ENCODE measurements at places on chromosomes 3 and 15.

GRCh38 chr15:64247906-64248541 is 85.2 kb upstream of the PPIB start:
- peak; percentile 4 for DNase-seq

DNA sequence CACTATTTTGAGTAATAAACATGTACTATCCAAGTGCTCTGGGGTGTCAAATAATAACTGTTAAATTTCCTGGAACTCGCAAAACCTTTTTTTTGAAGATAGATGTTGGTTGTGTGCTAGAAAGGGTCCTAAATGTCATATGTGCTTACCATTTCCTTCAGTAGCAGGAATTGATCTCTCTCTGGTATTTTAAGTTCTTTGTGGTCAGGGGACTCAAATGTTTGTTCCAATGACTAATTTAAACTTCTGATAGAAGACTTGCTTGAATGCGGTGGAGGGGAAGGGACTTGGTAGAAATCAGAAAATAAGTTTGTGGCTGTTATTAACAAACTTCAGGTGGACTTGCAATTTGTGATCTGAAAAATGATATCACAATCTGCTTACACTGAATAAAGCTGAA is 26.8 kb downstream of the ARIH2 start:
- DNase-seq: no peak

DNA sequence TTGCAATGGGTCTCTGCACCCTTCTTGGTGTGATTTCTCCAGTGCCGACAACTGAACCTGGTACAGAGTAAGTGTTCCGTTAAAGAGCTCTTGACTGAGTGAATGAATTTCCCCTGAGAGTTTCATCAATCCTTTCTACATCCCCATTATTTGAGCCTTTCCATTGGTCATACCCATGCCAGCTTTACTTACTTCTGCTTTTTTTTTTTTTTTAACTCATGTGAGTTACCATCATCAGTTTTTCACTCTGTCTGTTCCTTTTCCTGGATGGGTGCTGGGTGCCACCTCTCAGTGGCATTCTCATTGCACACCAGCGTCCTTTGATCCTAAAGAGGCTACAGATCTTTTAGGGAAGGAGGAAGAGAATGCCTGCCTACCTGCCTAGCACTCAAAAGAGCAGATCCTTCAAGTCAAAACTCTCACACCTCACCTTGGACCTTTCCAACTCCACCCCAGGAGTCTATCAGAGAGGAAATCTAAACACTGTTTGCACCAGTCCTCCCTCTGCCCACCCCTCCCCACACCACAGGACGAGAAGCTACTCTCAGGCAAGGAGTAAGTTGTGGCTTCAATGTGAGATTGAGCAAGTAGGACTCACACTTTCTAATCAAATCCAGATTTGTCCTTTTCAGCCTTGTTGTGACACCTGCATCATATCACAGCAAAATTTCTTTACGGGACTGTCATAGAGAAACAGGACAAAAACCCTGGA is 13.1 kb upstream of the USP3 start:
- DNase-seq: no peak

- no peak for DNase-seq
Measured at GRCh38 chr3:190747571-190747970, 114.9 kb downstream of the GMNC start.

GRCh38 chr3:157330206-157330605 is 106.4 kb upstream of the PTX3 start:
- no peak for DNase-seq

- no peak for DNase-seq
Measured at GRCh38 chr3:140068494-140069017, 133.6 kb downstream of the CLSTN2 start.

DNA sequence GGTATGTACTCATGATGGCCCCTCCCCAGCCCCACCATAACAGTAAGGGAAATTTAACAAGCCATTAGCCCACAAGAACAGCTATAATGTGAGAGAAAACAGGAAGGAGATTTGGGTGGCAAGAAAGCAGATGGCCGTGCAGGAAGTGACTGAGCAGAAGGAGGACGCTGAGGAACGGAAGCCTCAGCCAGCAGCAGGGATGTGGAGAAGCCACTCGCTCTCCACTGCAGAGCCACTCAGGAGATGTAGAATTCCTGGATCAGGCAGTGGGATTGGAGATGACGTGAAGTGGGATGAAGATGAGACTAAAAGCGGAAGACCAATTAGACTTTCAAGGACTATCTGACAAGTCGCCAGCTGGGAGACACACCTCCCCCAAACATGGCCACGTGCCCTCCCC is 31.2 kb downstream of the PRR23E start:
- no peak for DNase-seq

- no peak for DNase-seq
Measured at GRCh38 chr15:25718597-25718996, 144.5 kb downstream of the ATP10A start.

DNA sequence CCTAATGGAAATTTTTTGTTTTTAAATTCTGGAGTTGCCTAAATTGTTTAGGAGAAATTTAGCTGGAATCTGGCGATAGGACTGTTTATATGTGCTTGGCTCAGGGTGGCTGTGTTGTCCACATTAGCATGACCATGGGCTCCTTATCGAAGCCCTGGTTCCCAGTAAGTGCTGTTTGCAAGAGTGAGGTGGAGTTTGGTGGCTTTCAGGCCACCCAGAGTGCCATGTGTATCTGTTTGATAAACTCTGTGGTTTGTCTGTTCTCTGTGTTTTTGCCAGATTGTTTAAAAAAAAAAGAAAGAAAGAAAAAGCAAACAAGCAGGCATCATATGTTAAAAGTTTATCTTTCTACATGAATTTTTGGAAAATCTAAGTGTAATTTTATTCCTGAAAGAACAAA is 51.5 kb downstream of the PLCL2 start:
- DNase-seq: no peak

GRCh38 chr3:189629803-189630455 is 1.3 kb upstream of the TP63 start:
- no peak for DNase-seq

GRCh38 chr15:29921130-29921601 is 98.9 kb upstream of the TJP1 start:
- DNase-seq: no peak

DNA sequence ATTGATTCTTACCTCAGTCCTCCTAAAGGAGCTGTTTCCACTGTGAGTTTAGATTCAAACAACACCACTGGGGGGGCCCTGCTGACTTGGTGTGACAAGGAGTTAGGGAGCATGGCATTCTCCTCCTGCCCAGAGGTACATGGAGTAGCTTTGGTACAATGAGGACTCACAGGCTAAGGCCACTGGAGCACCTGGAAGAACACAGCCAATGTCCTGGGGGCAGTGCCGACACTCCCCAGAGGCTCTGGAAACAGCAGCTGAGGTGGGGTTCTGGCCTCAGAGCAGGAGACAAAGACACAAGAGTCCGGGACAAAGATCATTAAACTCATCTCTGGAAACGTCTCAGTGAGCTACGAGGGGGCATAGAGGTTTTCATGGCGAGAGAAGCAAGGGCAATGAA is 69.7 kb upstream of the POMGNT2 start:
- no peak for DNase-seq

- no peak for DNase-seq
Measured at GRCh38 chr15:41564286-41564959, 5.4 kb downstream of the TYRO3 start.

DNA sequence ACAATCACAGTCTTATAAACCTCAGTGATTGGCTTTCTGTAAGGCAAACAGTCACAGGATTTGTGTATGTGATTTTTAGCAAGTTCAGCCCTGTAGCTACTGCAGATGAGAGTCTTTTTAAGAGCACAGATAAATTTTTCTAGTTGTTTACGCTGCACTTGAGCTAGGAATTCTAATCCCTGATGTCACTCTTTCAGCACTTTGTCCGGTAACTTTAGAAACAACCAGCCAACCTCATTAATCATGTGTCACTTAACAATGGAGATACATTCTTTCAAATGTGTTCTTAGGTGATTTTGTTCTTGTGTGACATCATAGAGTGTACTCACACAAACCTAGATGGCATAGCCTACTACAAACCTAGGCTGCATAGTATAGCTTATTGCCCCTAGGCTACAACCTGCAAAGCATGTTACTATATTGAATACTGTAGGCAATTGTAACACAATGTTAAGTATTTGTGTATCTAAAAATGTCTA is 36.8 kb upstream of the GOLGA6L2 start:
- DNase-seq: no peak

DNA sequence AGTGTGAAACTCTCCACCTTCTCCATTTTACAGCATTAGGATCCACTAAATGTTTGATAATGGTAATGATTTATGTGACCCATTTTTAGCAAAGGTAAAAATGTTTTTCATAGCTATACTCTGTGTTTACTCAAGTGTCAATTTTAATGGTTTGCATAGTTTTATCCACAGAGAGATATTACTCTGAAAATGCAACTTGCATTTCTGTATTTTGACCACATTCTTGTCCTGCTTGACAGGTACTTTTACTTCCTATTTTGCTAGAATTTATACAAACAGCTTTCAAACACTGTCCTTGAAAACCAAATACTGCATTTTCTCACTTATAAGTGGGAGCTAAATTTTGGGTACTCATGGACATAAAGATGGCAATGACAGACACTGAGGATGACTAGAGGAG is 62.9 kb downstream of the SERPINI1 start:
- no peak for DNase-seq

GRCh38 chr3:60514866-60515265 is 736.4 kb downstream of the FHIT start:
- DNase-seq: no peak

DNA sequence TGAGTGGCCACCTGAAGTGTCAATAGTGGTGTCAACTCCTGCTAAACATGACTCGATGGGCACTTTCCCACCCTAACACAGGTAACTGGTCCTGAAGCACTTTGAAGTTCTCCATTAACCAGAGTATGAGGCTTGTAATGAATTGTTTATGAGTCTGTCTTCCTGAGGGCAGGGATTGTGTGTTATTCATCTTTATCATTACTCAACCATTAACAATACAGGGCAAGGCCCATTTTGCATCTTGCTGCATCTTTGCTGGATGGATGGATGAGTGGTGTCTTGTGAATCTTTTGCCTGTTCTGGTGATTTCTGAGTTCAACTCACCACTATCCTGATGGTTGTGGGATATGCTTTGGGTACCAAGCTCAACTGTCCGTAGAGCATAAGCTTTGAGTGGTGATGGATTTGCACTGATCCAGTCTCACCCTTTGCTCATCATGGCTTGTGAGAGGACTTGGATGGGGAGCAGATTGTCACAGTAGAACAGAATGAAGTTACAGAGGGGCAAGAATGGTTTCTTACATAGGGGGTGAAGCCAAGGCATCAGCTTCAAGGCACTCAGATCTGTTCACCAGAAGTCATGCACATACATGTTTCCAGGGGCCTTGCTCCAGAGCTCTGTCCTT is 22.3 kb upstream of the EPB42 start:
- DNase-seq: no peak

DNA sequence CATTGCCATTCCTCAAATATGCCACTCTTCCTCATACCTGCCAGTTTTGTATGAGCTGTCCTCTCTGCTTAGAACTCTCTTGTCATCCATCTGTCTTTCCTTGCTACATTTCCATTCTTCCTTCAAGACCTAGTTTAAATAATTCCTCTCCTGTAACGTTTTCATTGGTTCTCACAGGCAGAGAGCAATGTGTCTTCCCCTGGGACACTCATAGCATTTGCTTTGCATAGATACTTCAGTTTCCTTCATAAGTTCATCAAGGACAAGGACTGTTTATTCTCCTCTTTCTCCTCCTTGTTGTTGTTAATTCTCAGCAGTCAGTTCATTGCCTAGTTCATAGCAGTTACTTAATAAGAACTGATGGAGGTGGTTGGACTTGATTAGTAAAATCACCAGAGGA is 10.5 kb downstream of the NR2C2 start:
- DNase-seq: no peak

DNA sequence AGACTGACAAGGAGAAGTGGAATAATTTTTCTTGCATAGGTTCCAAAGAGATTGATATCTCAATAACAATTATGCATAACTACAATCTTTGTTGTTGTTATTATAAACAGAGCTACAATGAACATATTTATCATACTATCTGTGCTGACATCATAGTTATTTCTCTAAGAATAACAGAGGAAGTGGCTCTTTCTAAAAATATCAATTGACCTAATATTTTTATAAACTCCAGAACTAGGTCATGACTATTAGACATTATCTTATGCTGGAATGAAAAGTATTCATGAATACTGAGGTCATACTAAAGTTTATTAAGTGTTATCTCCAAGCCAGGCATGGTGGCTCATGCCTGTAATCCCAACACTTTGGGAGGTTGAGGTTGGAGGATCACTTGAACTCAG is 114.1 kb downstream of the DCLK3 start:
- no peak for DNase-seq

GRCh38 chr3:126259411-126260391 is 79.3 kb upstream of the ALDH1L1 start:
- no peak for DNase-seq

GRCh38 chr15:38220606-38221273 is 31.9 kb upstream of the SPRED1 start:
- no peak for DNase-seq

GRCh38 chr15:25652704-25653103 is 210.4 kb downstream of the ATP10A start:
- no peak for DNase-seq

DNA sequence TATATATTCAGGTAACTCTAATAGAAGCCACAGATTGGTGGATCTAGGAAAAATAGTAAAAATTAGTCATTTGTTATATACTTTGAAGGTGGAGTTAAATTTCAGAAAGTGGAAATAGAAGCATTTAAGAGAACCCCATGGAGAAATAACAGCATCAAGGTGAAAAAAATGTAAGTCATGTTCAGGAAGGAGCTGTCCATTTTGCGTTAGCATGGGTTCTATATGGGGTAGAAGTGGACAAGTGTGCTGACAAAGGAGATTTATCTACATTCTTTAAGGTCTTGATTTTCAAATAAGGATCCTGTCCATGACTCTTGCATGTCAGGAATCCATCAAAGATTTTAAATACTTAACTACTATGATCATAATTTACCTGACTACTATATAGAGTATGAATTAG is 50.2 kb upstream of the ROBO1 start:
- no peak for DNase-seq

DNA sequence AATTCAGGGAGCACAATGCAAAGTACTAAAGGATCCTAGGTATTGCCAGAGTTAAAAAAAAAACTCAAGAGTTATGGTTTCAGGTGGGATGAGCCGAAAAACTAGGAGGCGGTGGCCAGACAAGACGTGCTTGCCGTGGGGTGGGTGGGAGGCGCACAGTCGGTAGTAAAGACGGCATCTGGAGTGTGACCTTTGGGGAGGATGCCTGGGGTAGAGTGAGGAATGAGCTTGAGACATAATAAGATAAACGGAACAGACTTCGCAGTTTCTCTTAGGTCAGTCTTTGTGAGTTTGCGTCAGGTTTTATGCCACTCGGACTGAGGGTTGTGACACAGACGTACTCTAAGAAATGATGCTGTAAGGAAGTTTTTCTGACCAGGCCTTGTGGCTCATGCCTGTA is 139.6 kb downstream of the LRRK1 start:
- DNase-seq: peak; percentile 7

GRCh38 chr15:81264072-81264857 is 59.7 kb downstream of the STARD5 start:
- no peak for DNase-seq

GRCh38 chr3:122677216-122677615 is 3.4 kb upstream of the PARP14 start:
- no peak for DNase-seq

- no peak for DNase-seq
Measured at GRCh38 chr15:100201376-100202280, 140.1 kb downstream of the ADAMTS17 start.

GRCh38 chr3:174097686-174098085 is 700.1 kb downstream of the NLGN1 start:
- no peak for DNase-seq
